ENCODE measurements at places on chromosomes 7 and 10.

DNA sequence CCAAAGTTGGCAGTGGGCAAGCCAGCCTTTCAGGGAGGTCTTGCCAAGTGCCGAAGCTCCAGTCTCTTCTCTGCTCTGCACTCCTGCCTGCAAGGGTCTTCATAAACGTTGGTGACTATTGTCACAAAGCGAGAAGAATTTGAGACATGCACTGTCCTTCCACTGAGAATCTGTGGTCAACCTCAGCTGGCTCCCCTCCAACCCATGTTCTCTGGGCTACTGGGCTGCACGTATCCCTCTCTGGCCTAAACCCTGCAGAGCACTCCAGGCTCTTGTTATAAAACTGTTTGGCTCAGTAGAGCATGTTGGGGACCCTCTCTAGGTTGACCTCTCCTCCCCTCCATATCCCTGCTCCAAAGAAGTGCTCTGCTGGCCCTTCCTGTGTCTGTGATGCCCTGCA lies 260.4 kb upstream of the NFE2L3 start:
- no peak for DNase-seq

DNA sequence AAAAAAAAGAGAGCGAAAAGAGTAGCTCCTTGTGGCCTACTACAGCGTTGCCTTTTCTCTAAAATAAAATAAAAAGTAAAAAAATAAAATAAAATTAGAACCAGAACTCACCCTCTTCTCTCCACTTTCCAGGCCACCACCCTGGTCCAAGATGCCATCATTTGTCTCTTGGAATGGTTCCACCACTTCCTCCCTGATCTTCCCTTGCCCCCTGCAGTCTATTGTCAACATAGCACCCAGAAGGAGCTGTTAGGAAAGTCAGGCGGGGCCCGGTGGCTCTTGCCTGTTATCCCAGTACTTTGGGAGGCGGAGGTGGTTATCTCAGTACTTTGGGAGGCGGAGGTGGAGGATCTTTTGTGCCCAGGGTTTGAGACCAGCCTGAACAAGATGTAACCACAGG lies 7.6 kb upstream of the GRID2IP start:
- no peak for DNase-seq

DNA sequence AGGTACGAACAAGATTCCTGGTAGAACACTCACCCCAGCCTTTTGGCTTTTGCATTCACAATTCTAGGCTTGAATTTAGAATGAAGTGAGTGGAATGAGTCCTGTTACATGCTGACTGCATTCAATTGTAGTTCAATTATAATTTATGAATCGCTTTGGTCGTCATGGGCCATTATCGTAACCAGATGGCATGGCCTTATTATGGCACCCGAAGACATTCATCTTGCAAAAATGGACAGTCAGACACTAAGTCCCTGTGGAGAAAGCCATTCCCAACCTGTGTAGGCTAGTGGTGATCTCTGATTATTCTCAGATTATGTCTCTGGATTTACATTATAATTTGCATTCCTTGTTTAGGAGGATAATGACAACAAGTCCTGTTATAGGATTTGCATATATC lies 292.4 kb upstream of the NPSR1 start:
- DNase-seq = no peak

GRCh38 chr7:4119848-4120247 lies 562.2 kb upstream of the FOXK1 start:
- DNase-seq = no peak

- DNase-seq = no peak
Observed at GRCh38 chr7:154581251-154581890, 421.6 kb downstream of the PAXIP1 start.

DNA sequence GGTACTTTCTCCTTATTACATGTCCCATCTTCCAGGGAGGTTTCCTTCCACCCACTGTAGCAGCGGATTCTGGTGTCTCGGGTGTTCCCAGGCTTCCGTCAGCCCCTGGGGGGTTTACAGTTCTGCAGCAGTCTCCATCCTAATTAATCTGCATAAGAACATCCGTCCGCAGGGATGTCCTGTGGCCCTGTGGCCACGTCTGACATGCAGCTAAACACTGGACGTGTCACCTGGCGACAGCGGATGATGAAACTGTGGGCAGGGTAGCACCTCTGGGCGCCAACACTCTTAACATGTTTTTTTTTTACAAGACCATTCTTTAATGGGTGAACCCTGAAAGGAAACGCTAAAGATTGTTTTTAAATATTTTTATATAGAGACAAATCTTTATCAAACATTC lies 58.2 kb downstream of the DIP2C start:
- DNase-seq = no peak

DNA sequence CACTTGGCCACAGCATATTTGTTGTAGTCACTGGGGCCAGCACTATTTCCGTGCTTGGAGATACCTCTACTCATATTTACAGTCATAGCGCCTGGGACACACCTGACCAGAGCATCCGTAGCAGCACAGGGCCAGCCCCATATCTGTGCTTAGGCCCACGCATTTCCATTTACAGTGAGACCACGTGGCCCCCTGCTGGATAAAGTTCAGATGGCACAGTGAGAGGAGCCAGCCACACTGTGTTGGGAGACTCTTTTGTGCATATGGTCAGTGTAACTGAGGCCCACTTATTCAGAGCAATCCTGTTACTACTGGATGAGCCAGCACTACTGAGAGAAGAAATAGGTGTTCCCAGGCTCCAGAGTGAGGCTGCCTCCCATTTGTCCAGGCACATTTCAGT lies 455.3 kb downstream of the REEP3 start:
- DNase-seq = no peak

DNA sequence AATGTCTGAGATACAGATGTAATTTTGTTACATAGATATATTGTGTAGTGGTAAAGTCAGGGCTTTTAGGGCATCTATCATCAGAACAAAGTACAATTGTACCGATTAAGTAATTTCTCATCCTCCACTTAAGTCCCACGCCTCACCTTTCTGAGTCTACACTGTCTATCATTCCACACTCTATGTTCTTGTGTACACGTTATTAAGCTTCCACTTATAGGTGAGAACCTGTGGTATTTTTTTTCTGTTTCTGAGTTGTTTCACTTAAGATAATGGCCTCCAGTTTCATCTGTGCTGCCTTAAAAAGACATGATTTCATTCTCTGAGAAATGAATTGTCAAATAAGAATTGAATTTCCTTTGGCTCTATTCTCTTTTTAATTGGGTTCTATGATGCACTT lies 15.5 kb upstream of the OSBPL3 start:
- no peak for DNase-seq

DNA sequence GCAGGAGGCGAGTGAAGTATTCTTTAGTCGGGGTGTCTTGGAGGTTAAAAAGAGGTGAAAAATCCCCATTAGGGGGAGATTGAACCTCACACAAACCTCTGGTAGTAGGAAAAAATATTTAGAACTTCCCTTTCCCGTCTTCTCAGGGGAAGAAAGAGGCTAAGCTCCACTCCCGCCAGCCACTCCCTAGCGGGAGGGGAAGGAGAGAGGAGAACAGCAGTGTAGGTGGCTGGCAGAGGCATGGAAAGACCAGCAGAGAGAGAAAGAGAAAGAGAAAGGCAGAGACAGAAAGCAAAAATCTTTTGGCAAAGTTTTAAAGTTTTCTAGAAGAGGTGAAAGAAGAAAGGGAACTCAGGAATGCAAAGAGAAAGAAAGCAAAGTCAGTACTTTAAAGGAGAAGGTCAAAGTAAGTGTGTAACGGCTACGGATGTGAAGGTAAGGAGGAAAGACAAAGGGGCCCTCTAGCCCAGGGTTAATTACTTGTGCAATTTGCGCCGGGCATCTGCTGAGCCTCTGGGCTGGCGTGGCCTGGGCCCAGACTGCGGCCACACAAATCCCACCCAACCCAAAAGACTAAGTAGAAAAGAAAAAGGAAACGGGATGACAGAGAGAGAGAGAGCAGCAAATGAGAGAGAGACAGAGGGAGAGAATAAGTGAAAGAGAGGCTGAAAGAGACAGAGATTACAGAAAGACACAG lies 72.3 kb upstream of the ZNF746 start:
- no peak for DNase-seq

DNA sequence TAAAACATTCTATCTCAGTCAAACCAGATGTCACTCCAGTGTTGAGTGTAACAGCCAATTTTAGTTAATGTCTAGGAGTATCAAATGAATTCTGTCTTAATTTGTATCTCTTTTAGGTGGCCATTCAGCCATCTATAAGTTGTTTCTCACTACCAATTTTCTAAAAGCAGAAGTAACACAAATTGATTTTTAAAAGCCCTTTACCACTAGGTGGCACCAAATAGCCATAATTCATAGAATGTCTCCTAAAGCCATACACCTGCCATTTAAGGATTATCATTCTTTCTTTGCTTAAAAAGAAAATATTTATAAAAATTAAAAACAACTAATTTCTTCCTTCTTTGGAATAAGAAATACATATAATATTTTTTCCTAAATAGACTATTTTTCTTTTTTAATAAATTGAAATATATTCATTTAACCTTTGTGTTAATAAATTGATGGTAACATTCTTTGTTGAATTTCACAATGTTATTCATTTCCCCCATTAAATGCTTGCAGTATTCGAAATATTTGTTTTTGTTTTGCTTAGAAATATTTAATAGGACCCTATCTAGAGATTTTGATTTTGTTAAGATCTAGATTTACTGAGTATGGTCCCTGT lies 107.8 kb upstream of the PPP1R3A start:
- DNase-seq = no peak

Data from stimulated activated CD8-positive, alpha-beta memory T cell treated with anti-CD3 and anti-CD28 coated beads, Interleukin-4, amount 100 ng/mL, for 1 hour (primary cell).